ENCODE measurements at places on chromosomes 11 and 22.
A peak's percentile ranks its signal among the peaks of the same experiment; 100 is the strongest.

- no peak for DNase-seq
Measured at GRCh38 chr11:31479066-31479465, 30.4 kb downstream of the IMMP1L start.

- DNase-seq, result no peak
Measured at GRCh38 chr22:19016081-19016766, 80.1 kb upstream of the PRODH start.

GRCh38 chr11:48036466-48036865 is 56.1 kb downstream of the PTPRJ start:
- no peak for DNase-seq

DNA sequence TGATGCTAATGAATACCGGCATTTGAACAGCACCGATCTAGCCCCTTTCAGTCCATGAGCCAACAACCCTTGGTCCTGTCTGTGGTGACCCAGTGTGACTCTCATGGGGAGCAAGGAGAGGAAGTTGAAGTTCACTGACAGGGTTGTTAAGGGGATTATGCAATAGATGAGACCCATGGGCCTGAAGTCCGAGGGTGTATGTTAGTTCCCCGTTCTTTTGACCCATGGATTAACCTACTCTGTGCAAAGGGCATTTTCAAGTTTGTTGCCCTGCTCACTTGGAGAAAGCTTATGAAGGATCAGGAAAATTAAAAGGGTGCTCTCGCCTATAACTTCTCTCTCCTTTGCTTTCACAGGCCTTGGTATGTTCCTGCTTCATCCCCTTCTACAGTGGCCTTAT is 4.9 kb downstream of the PNPLA3 start:
- no peak for DNase-seq

DNA sequence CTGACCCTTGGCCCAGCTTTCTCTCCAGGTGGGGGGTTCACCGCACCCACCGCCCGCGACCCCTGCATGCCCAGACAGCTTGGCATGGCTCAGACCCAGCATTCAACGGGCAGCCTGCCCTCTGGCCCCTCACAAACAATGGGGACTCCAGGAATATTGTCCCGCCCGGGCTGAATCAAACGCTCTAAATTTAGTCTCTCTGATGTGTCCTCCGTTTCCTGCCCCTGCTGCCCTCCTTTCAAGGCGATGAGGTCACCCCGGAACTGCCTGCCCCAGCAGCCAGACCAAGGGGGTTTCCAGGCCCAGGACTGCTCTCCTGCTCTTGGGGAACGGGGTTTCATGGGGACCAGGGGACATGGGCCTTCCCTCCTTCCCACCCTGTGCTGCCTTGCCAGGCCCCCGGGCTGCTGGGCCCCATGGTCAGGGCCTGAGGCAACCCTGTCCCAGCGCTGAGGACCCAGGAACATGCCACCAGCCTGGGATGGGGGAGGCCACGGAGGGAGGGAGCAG is 10.1 kb upstream of the PDGFB start:
- peak; percentile 70 for DNase-seq

GRCh38 chr22:45823336-45823735 is 151.7 kb downstream of the ATXN10 start:
- no peak for DNase-seq

- DNase-seq, result no peak
Measured at GRCh38 chr11:15495462-15495861, 380.7 kb downstream of the INSC start.

- no peak for DNase-seq
Measured at GRCh38 chr22:19174106-19175025, 4.2 kb downstream of the SLC25A1 start.

DNA sequence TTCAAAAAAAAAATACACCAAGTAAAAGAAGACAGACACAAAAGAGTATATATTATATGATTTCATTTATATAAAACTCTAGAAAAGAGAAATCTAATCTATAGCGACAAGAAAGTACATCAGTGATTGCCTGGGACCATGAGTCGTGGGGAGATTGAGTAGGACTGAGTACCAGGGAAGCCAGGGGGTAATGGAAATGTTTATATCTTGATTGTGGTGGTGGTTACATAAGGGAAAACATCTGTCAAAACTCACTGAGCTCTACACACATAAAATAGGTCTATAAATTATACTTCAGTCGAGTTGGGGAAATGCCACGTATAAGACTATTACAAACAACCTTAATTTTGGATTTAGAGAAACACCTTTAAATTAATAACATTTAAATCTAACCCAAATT is 117.4 kb downstream of the TRIM29 start:
- no peak for DNase-seq

DNA sequence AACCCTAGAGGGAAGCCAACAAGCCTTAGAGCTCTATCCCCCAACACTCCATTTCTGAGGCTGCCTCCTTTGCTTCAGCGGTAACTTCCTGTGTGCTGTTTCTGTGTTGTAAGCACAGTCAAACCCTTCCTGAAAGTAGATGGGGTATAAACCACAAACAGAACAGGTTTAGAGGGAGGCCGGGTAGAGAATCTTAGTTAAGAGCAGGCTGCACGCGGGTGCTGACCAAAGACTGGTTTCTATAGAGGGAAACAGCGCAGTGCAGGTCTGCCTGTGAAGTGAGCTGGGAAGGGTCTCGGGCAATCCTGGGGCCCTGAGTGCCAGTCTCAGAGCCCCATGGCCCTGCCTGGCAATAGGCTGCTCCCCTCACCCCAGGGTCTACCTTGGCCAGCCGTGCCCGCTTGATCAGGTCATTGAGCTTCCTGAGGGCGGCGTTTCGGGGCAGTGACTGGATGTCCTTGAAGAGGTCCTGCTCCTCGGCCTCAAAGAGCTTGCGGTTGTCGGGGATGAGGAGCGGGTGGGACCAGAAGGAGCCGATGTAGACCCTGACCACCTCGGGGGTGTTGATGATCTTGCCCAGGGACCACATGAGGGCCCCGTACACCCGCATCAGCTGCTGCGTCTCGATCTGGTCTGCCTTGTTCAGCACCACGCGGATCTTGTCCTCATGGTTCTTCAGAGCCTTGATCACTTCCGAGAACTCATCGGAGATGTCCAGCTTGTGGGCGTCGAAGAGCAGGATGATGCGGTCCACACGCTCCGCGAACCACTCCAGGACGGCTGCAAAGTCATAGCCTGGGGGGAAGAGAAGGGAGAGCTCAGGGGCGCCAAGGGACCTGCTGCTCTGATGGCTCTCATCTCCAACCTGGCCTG is 15.3 kb upstream of the CDC42BPG start:
- peak; percentile 83 for DNase-seq

- DNase-seq, result no peak
Measured at GRCh38 chr11:16933291-16933690, 80.9 kb downstream of the PLEKHA7 start.

GRCh38 chr11:70002433-70002832 is 75.7 kb upstream of the ANO1 start:
- DNase-seq, result no peak

- DNase-seq, result no peak
Measured at GRCh38 chr11:416757-417621, 2.2 kb upstream of the SIGIRR start.

GRCh38 chr11:73216465-73216864 is 1.6 kb upstream of the P2RY2 start:
- no peak for DNase-seq

DNA sequence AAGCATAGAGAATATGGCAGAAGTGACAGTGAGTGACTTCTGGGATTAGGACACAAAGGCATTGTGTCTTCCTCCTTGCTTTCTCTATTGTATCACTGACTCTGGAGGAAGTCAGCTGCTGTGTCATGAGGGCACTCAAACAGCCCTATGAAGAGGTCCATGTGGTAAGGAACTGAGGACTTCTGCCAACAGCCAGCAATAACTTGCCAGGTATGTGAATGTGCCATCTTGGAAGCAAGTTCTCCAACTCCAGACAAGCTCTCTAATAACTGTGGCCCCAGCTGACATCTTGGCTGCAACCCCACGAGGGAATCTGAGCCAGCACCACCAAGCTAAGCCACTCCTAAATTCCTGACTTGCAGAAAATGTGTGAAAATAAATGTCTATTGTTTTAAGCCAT is 83.6 kb upstream of the ZBED5 start:
- DNase-seq, result no peak

- no peak for DNase-seq
Measured at GRCh38 chr11:130262424-130262823, 52.3 kb downstream of the ZBTB44 start.

DNA sequence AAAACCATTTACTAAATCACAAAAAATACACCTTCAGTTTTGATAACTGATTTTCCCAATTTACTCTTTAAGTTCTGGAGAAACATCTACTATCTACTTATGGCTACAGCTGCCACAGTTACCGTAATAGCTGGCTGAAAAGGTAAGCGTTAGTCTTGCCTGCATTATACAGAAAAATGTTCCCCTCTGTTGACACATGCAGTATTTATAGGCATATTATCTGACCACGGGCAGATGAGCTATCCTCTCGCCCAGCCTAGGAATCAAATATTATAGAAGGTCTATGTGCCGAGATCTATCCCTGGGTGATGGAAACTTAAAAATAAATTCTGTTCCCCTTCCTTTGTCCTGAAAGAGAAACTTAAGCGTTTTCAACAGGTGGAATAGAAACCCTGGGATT is 283.8 kb downstream of the CADM1 start:
- DNase-seq, result no peak

- DNase-seq, result no peak
Measured at GRCh38 chr11:60625262-60625661, 74.2 kb upstream of the MS4A8 start.

GRCh38 chr11:132312701-132313111 is 942.3 kb downstream of the NTM start:
- no peak for DNase-seq

GRCh38 chr22:25853501-25854284 is 111.7 kb downstream of the MYO18B start:
- DNase-seq, result no peak

DNA sequence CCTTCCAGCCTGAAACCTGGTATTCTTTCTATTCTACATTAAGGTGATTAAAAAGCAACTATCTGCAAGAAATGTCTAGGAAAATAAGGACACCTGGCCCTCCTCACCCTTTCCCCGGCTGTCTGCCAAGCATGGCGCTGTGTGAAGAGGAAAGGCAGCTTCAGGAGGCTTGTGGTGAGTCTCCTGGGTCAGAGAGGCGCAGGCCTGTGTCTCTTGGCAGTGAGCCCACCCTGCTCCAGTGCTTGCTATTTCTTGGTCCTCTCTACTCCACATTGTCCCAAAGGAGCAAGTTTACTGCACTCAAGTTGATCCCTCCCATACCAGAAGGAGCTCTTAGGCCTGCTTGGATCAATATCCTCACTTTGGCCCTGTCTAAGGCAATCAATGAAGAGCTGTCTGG is 520.7 kb upstream of the B3GAT1 start:
- no peak for DNase-seq

DNA sequence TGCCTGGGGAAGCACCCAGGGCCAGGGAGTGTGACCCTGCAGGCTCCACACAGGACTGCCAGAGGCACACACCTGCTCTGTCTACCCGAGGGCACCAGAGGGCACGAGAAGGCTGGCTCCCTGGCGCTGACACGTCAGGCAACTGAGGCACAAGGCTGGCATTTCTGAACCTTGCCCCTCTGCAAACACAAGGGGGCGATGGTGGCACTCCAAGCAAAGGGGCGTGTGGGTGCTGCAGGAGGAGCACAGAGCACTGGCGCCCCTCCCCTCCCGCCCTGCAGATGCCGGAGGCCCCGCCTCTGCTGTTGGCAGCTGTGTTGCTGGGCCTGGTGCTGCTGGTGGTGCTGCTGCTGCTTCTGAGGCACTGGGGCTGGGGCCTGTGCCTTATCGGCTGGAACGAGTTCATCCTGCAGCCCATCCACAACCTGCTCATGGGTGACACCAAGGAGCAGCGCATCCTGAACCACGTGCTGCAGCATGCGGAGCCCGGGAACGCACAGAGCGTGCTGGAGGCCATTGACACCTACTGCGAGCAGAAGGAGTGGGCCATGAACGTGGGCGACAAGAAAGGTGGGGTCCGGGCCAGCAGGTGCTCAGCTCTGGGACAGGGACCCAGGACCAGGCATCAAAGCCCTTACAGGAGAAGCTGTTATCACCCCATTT is 20.8 kb upstream of the TXNRD2 start:
- DNase-seq, result no peak

DNA sequence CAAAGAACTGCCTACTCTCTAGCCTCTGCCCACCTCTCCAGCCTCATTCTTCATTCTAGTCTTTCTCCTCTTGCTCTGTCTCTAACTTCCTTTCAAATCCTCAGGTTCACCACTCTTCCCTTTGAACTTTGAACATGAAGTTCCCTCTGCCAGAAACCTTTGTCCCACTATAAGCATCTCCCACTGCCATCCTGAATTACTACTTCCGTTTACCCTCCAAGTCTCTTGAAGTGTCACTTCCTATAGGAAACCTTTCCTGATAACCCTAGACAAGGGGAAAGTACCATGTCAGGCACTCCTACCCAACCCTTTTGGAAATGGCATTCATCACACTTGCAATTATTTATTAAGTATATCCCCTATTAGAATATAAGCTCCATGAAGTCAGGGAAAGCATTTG is 3.1 kb downstream of the RAB30 start:
- DNase-seq, result no peak

DNA sequence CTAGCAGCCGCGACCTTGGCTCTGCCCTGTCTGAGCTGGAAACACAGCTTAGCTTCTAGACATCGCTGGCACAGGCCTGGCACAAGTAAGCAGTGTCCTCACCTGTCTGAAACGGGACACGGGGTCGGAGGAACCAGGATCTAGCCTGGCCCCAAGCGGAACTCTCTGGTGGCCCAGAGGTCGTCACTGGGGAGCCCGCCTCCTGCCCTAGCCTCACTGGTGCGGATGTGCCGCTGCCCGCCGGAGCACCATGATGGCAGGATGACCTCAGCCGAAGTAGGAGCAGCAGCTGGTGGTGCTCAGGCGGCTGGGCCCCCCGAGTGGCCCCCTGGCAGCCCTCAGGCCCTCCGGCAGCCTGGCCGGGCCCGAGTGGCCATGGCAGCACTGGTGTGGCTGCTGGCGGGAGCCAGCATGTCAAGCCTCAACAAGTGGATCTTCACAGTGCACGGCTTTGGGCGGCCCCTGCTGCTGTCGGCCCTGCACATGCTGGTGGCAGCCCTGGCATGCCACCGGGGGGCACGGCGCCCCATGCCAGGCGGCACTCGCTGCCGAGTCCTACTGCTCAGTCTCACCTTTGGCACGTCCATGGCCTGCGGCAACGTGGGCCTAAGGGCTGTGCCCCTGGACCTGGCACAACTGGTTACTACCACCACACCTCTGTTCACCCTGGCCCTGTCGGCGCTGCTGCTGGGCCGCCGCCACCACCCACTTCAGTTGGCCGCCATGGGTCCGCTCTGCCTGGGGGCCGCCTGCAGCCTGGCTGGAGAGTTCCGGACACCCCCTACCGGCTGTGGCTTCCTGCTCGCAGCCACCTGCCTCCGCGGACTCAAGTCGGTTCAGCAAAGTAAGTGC is 871 bp downstream of the SLC35E4 start:
- no peak for DNase-seq

GRCh38 chr22:20885557-20886323 is 26.9 kb downstream of the SNAP29 start:
- DNase-seq, result peak; percentile 45

GRCh38 chr11:76810151-76810853 is 27.1 kb downstream of the TSKU start:
- no peak for DNase-seq

Measured in GM18507 (cell line).